ENCODE measurements at places on chromosomes 3 and 15. TPM values are rescaled to one million over a fixed set of nuclear protein-coding genes. Genes with fewer than 3 reads are reported as not detected.

The PLSCR2 gene
- polyA plus RNA-seq = 34.8 TPM

GRCh38 chr3:187852842-187853730 lies 107.8 kb upstream of the BCL6 start:
- no peak for DNase-seq

The PLCD1 gene
- polyA plus RNA-seq = 88.4 TPM

The STXBP5L gene
- polyA plus RNA-seq = 2.3 TPM

- DNase-seq = no peak
Observed at GRCh38 chr15:58264053-58264971, 126.1 kb downstream of the AQP9 start.

- DNase-seq = no peak
Observed at GRCh38 chr3:85297291-85297690, 338.5 kb downstream of the CADM2 start.

- peak; percentile 56 for DNase-seq
Observed at GRCh38 chr3:125186261-125186787, 26.2 kb downstream of the SLC12A8 start.

The FGF7 gene
- 1.6 TPM for polyA plus RNA-seq

The GPD1L gene
- 13.4 TPM for polyA plus RNA-seq

All from testis (tissue), 5 donors.